IMR-90 (cell line): ENCODE measurements at places on chromosomes 3 and 15. TPM values are rescaled to one million over a fixed set of nuclear protein-coding genes. Genes with fewer than 3 reads are reported as not detected.

- peaks cover 3% of the 10 kb centered on the region; the same call in 1 of the 2 replicates for H3K4me1 ChIP-seq
- no peak overlapping the region for H3K4me3 ChIP-seq
- no peak overlapping the region for H3K27ac ChIP-seq
- DNase-seq: no peak
These were observed 16.2 kb downstream of the ZNF609 start for GRCh38 chr15:64476550-64476949.

DNA sequence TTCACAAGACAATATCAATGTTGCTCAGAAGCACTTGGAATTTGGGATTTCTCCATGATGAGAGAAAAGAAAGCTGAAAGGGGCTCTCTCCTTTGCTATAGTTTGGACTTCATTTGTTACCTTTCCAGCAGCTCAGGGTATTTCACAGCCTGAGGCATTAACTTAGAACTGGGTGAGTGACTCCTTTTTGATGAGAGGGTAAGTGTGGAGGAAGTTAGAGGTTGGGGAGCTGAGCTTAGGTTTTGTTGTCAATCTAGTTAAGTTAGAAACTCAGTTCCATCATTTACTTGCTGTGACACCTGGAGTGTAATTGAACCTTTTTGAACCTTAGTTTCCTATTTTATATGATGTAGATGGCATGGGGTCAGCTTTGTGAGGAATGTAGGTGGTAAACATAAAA is 359.1 kb downstream of the PDCD6IP start:
- DNase-seq: no peak
- H3K27me3 ChIP-seq: no peaks in the 10 kb centered on the region
- H3K4me1 ChIP-seq: no peaks in the 10 kb centered on the region
- H3K36me3 ChIP-seq: no peaks in the 10 kb centered on the region
- H3K4me3 ChIP-seq: no peak overlapping the region

- H3K27ac ChIP-seq: no peak overlapping the region
- H3K4me3 ChIP-seq: no peak overlapping the region
- no peaks in the 10 kb centered on the region for H3K4me1 ChIP-seq
- no peaks in the 10 kb centered on the region for H3K27me3 ChIP-seq
These were observed 245.3 kb downstream of the MYRIP start for GRCh38 chr3:40054568-40055222.

- DNase-seq: no peak
- peaks cover 4% of the 10 kb centered on the region; the same call in 1 of the 2 replicates for H3K27me3 ChIP-seq
- no peaks in the 10 kb centered on the region for H3K36me3 ChIP-seq
- H3K27ac ChIP-seq: no peak overlapping the region
- no peaks in the 10 kb centered on the region for H3K4me1 ChIP-seq
These were observed 8.6 kb downstream of the GPR15 start for GRCh38 chr3:98540346-98540745.

DNA sequence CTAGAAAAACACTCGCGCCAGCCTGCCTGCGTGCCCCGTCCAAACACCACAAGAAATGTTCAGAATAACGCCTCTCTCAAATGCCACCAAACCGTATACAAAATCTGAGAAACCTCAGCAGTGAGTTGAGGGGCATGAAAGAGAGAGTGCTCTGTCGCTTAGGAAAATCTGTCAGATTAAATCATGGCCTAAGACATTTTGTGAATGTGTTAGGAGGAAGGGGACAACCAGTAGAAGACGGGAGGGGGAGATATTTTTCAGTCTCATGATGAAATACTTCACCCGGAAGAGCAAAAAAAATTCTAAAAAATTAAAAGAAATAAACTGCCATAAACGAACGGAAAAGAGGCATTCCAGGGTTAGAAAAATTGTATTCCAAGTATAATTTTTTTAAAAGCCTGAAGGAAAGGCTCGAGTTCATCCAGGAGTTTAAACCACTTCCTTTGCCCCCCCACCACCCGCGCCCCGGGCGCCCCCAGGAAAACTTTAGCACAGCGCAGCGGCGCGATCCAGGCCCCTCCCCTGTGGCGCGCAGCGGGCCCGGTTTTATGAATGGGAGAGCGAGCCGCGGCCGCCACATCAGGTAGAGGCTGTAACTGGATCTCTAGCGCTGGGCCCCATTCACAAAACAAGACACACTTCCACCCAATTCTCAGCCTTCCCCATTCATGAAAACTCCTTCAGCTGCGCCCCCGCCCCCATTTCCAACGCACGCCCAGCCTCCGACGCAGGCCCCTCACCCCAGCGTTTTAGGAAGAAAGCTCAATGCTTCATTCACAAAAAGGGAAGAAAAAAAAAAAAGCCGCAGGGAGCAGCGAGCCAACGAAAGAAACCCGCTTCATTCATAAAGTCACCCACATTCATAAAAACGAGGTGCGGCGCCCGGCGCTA is 1.4 kb downstream of the ETV5 start:
- peaks cover 11% of the 10 kb centered on the region for H3K4me1 ChIP-seq
- peak; percentile 68 for DNase-seq
- H3K27me3 ChIP-seq: no peaks in the 10 kb centered on the region
- no peaks in the 10 kb centered on the region for H3K36me3 ChIP-seq
- peak overlapping the region; percentile 99 for H3K4me3 ChIP-seq

- no peak for DNase-seq
- H3K27me3 ChIP-seq: no peaks in the 10 kb centered on the region
- peak overlapping the region; percentile 56 for H3K4me3 ChIP-seq
- H3K4me1 ChIP-seq: no peaks in the 10 kb centered on the region; the same call in 1 of the 2 replicates
- H3K27ac ChIP-seq: peak overlapping the region; percentile 87
These were observed 532 bp upstream of the SELENOT start for GRCh38 chr3:150602426-150603152.

- no peak overlapping the region for H3K4me3 ChIP-seq
- no peak overlapping the region for H3K27ac ChIP-seq
- DNase-seq: no peak
- H3K4me1 ChIP-seq: no peaks in the 10 kb centered on the region
- H3K36me3 ChIP-seq: no peaks in the 10 kb centered on the region
These were observed 148.8 kb upstream of the NDN start for GRCh38 chr15:23835953-23836352.

DNA sequence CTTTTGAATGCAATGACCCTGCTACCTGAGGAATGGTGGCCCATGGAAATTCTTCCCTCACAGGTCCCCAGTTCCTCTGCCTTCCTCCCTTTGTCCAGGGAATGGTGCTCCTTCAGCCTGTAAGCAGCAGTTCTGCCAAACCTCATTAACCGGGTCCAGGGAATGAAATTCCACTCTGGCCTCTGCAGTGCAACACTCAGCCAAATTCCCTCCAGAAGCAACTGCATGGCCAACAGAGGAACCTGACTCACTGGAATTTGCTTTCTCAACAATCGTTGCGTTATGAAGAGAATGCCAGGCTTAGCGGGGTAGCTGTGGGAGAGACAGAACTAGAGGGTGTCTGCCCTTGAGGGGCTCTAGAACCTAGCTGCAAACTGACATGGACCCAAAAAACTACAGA is 449.4 kb upstream of the PROK2 start:
- no peak overlapping the region for H3K27ac ChIP-seq
- no peak overlapping the region for H3K4me3 ChIP-seq
- H3K4me1 ChIP-seq: no peaks in the 10 kb centered on the region; the same call in 1 of the 2 replicates
- no peaks in the 10 kb centered on the region for H3K36me3 ChIP-seq
- DNase-seq: peak; percentile 50
- peaks cover 37% of the 10 kb centered on the region for H3K27me3 ChIP-seq

- DNase-seq: no peak
- H3K4me1 ChIP-seq: no peaks in the 10 kb centered on the region
- H3K27me3 ChIP-seq: no peaks in the 10 kb centered on the region
- H3K4me3 ChIP-seq: no peak overlapping the region
- no peak overlapping the region for H3K27ac ChIP-seq
- H3K36me3 ChIP-seq: no peaks in the 10 kb centered on the region
These were observed 180.5 kb upstream of the TRIM42 start for GRCh38 chr3:140497331-140497730.

- DNase-seq: no peak
- H3K4me1 ChIP-seq: no peaks in the 10 kb centered on the region
- H3K27me3 ChIP-seq: peaks cover 1% of the 10 kb centered on the region; the same call in 1 of the 2 replicates
These were observed 28.3 kb upstream of the TASOR start for GRCh38 chr3:56711344-56711743.

GRCh38 chr3:56818156-56818985 is 16.6 kb upstream of the ARHGEF3 start:
- no peaks in the 10 kb centered on the region for H3K4me1 ChIP-seq
- no peak overlapping the region for H3K27ac ChIP-seq
- no peak overlapping the region for H3K4me3 ChIP-seq
- peaks cover 11% of the 10 kb centered on the region for H3K27me3 ChIP-seq

GRCh38 chr3:48855681-48856447 is 8.2 kb upstream of the PRKAR2A start:
- H3K27me3 ChIP-seq: no peaks in the 10 kb centered on the region
- no peak overlapping the region for H3K4me3 ChIP-seq
- H3K27ac ChIP-seq: no peak overlapping the region
- H3K4me1 ChIP-seq: no peaks in the 10 kb centered on the region; the same call in 1 of the 2 replicates
- peaks cover 11% of the 10 kb centered on the region for H3K36me3 ChIP-seq

- H3K27me3 ChIP-seq: no peaks in the 10 kb centered on the region
- peak; percentile 78 for DNase-seq
- no peaks in the 10 kb centered on the region for H3K36me3 ChIP-seq
- H3K4me1 ChIP-seq: peaks cover 24% of the 10 kb centered on the region
- no peak overlapping the region for H3K4me3 ChIP-seq
These were observed 41.0 kb upstream of the MANF start for GRCh38 chr3:51343918-51344687.

DNA sequence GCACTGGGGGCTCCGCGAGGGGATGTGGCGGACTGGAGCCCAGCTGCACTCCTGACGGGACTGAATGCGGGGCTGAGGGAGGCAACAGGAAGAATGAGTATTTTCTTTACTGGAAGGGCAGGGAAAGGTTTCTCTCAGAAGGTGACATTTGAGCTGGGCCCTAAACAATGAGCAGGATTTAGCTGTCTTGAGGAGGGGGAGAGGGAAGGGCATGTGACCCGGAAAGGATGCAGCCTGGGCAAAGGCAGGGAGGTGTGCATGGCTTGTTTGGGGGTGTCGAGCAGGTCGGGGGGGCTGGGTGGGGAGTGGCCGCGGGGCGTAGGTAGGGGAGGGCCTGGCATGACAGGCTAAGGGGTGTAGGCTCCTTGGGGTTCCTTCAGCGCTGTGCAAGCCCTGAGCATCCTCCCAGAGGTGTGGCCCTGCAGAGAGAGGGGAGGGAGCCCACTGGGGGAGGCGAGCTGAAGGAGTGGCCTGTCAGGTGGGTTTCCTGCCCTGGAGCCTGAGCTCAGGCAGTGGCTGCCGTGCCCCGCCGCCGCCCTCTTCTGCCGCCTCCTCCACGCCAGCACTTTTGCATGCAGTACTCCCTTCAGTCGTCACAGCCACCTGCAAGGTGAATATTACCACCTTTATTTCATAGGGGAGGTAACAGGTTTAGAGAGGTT is 17.2 kb upstream of the ANKDD1A start:
- H3K27me3 ChIP-seq: no peaks in the 10 kb centered on the region
- H3K4me1 ChIP-seq: peaks cover 43% of the 10 kb centered on the region
- peak overlapping the region; percentile 47 for H3K27ac ChIP-seq
- H3K36me3 ChIP-seq: no peaks in the 10 kb centered on the region
- no peak overlapping the region for H3K4me3 ChIP-seq

GRCh38 chr3:2968475-2968874 is 141.7 kb downstream of the IL5RA start:
- no peak overlapping the region for H3K4me3 ChIP-seq
- no peaks in the 10 kb centered on the region for H3K36me3 ChIP-seq
- no peaks in the 10 kb centered on the region for H3K27me3 ChIP-seq

GRCh38 chr15:83476066-83476465 is 28.9 kb downstream of the SH3GL3 start:
- no peak overlapping the region for H3K27ac ChIP-seq
- H3K27me3 ChIP-seq: no peaks in the 10 kb centered on the region
- no peak for DNase-seq
- H3K36me3 ChIP-seq: no peaks in the 10 kb centered on the region
- no peak overlapping the region for H3K4me3 ChIP-seq

DNA sequence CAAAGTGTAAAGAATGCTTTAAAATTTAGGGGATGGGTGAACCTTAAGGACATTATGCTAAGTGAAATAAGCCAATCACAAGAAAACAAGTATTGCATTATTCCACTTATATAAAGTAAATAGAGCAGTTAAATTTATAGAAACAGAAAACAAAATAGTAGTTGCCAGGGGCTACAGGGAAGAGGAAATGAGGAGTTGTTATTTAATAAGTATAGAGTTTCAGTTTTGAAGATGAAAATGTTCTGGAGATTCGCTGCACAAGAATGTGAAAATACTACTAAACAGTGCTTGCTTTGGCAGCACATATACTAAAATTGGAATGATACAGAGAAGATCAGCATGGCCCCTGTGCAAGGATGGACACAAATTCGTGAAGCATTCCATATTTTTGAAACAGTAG is 32.0 kb downstream of the DNAH12 start:
- DNase-seq: peak; percentile 43
- no peak overlapping the region for H3K27ac ChIP-seq
- no peaks in the 10 kb centered on the region for H3K27me3 ChIP-seq
- H3K4me3 ChIP-seq: no peak overlapping the region

GRCh38 chr15:100034191-100034590 is 301.0 kb upstream of the LYSMD4 start:
- H3K4me3 ChIP-seq: no peak overlapping the region
- no peaks in the 10 kb centered on the region for H3K4me1 ChIP-seq
- no peaks in the 10 kb centered on the region for H3K36me3 ChIP-seq
- no peak overlapping the region for H3K27ac ChIP-seq
- no peak for DNase-seq

- H3K4me3 ChIP-seq: no peak overlapping the region
- no peak overlapping the region for H3K27ac ChIP-seq
- no peaks in the 10 kb centered on the region for H3K36me3 ChIP-seq
- DNase-seq: no peak
These were observed 66.1 kb upstream of the SPRED1 start for GRCh38 chr15:38186507-38186906.

GRCh38 chr15:89112341-89112971 is 24.2 kb downstream of the ABHD2 start:
- DNase-seq: peak; percentile 49
- no peak overlapping the region for H3K4me3 ChIP-seq
- no peak overlapping the region for H3K27ac ChIP-seq
- H3K36me3 ChIP-seq: peaks cover 12% of the 10 kb centered on the region

GRCh38 chr15:27853624-27854455 is 245.3 kb downstream of the OCA2 start:
- no peaks in the 10 kb centered on the region for H3K4me1 ChIP-seq
- no peaks in the 10 kb centered on the region for H3K27me3 ChIP-seq
- DNase-seq: no peak
- H3K27ac ChIP-seq: no peak overlapping the region

Gene ATP13A4
- under 0.01 TPM in 1 of 2 replicates, not detected in the other for total RNA-seq

Gene TEX9
- 1.4 and 2.5 TPM in 2 replicates for total RNA-seq

Gene EPHB1
- total RNA-seq: under 0.01 and 0.36 TPM in 2 replicates

Gene PP2D1
- not detected in 2 replicates for total RNA-seq

Gene P3H2
- total RNA-seq: 54.7 and 74.4 TPM in 2 replicates

Gene PLS1
- 0.90 and 1.7 TPM in 2 replicates for total RNA-seq

Gene RCCD1
- total RNA-seq: 3.9 and 4.4 TPM in 2 replicates

Gene MAPKAPK3
- total RNA-seq: 48.3 and 57.2 TPM in 2 replicates

Gene ZBTB47
- 9.7 and 10.9 TPM in 2 replicates for total RNA-seq

Gene FRMD4B
- 0.28 and 0.36 TPM in 2 replicates for total RNA-seq

Gene CACNA1D
- total RNA-seq: under 0.01 TPM in 1 of 2 replicates, not detected in the other

Gene FAM43A
- total RNA-seq: 3.0 and 3.1 TPM in 2 replicates

Gene ZNF662
- 0.28 and 0.54 TPM in 2 replicates for total RNA-seq

Gene MYO5C
- under 0.01 TPM in 2 replicates for total RNA-seq

Gene MST1R
- total RNA-seq: under 0.01 TPM in 1 of 2 replicates, not detected in the other

Gene CHDH
- total RNA-seq: under 0.01 and 0.28 TPM in 2 replicates

Gene RBM5
- total RNA-seq: 121 and 122 TPM in 2 replicates
